ENCODE measurements at places on chromosomes 12 and 14.

- DNase-seq: no peak
Observed at GRCh38 chr12:130609966-130610365, 106.1 kb downstream of the RIMBP2 start.

GRCh38 chr12:6442836-6443235, 1.9 kb upstream of the CD27 start:
- DNase-seq: no peak

DNA sequence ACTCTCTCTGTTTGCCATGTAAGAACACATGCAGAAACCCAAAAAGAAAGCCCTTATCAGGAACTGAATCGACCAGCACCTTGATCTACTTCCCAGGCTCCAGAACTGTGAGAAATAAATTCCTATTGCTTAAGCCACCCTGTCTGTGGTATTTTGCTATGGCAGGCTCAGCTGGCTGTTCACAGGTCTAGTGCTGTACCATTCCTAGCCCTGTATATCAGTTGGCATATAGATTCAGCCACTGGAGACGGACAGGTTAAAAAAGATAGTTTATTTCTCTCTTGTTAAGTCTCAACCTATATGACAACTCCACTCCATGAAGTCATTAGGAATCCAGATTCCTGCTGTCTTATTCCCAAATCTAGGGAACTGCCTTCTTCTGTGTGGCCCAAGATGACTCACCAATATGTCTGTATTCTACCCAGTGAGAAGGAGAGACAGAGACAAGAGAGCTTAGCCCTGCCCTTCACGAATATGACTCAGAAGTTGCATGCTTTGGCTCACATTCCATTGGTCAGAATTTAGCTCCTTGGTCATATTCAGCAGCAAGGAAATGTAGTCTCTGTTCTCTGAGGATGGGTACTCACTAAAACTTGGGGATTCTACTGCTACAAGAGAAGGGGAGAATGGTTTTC, 57.0 kb downstream of the PLEKHG7 start:
- DNase-seq: no peak

DNA sequence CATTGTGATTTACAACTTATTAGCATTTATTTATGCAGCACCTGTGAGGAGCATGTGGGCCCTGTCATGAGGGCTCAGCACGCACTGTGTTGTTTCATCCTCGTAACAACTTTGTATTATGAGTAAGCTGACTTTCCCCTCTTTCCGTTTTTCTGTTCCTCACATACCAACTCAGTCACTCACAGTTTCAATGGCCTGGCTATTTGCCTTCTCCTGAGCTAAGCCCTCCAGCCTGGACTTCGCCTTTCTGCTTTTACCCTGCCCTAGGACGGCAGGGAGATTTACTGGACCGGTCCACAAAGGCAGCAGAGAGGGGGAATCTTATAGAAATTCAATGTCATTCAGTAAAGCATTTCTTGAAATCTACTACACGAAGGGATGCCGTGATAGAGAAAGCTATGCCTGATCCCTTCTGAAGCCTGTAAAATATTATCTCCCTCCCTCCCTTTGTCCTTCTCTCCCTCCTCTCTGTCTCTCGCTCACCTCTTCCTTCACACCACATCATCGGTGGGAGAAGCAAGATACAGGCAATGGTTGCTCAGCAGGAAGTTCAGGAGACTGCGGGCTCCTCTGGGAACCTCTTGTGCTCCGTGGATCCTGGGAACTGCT, 219.2 kb upstream of the TBX3 start:
- DNase-seq: no peak

DNA sequence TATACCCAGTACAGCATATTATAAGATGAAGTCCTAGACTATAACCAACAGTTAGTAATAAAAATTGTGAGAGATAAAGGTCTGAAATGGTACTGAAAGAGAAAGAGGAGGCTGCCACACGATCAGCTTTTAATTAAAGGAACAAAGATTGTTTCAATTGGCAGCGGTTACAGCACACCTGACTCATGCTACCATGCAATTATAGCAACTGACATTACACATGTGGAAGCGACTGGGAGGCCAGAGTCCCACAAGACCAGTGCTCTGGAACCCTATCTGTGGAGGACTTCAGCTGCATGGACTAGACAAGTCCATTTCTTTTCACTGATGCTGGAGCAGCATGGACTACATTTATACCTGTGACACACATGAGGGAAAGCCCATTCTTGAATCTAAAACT, 55.2 kb downstream of the SEL1L start:
- DNase-seq: no peak

GRCh38 chr14:85534458-85535293, 4.7 kb downstream of the FLRT2 start:
- DNase-seq: no peak

DNA sequence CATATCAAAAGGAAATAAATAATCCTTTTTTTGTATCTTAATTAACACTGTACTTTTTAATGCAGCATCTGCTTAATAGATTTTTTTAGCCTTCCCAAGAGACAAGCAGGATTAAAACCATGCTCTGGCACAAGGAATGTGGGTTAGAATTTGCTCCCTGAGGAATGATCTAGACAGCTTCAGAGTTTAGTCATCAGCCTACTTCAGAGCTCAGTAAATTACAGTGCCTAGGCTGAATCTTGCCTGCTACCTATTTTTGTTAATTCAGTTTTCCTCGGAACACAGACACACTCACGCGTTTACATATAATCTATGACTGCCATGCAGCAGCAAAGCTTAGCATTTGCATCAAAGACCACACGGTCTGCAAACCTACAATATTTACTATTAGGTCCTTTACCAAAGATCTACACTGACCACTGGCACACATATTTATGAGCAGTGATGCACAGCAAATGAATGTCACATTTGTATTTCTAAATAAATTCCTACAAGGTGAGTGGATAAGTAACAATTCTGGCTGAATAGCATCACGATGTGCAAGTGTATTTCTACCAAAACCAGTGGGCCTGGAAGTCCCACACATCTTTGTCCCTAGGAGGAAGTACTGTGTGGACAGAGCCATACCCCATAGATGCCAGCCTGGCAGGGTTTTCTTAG, 309.8 kb upstream of the TMEM132C start:
- no peak for DNase-seq

DNA sequence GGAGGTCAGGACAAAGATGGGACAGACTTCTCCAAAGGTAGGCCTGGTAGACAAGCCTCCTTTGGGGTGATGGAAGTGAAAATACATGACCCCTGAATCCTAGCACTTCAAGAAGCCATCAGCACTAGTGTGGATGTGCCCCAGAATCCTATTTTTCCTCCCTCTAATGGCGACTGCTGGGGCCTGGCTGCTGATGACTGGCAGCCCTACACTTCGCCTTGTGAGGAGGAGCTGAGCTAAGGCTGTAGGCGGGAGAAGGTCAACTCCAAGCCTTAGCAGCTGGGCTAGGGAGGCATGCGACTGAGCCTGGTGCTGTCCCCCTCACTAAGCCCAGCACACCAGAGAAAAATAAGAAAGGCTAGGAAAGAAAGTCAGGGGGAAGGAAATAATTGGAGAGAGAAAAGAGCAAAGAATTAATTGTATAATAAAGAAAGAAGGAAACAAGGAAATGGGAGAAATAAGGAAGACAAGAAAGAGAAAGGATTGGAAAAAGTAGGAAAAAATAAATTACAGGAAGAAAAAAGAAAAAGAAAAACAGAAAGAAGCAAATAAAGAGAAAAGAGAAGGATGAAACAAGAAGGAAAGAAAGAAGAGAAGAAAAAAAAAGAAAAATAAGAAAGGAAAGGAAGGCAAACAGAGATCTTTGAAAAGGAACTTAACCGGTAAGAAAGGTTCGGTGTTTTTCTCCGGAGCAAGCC, 4.7 kb upstream of the HOXC10 start:
- DNase-seq: no peak

DNA sequence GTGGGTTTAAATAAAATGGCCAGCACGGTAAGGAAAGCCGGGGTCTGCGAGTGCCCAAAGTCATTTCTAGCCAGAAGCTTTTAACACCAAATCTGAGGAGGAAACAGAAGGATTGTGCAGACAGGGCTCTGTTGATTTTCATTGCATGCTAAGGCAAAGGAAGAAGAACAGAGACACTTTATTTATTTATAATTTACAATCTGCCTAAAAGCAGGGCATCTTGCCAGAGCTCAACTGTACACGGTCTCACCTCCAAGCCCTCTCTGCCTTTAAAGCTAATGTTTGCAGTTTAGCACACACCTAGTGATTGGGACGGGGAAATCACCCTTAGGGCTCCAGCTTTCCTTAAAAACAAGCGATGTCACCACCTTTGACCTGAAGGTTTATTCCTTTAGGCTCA, 4.0 kb downstream of the KCNA5 start:
- DNase-seq: no peak

DNA sequence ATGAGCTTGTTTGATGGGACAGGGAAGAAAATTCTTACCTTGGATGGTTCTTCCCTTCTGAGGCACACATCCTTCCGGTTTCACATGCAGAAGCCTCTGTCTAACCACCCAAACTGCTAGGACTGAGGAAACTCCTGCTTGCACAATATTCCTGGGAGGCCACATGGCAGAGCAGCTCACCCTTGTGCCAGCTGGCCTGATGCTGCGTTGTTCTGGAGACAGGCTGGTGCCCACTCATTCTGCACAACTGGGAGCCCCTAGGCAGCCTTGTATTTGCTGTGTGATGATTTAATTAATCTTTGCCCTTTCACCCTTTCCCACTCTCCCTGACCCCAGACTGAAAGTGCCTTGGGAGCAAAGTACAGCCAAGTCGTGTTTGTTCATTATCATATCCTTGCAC, 130.8 kb downstream of the RTN1 start:
- no peak for DNase-seq

DNA sequence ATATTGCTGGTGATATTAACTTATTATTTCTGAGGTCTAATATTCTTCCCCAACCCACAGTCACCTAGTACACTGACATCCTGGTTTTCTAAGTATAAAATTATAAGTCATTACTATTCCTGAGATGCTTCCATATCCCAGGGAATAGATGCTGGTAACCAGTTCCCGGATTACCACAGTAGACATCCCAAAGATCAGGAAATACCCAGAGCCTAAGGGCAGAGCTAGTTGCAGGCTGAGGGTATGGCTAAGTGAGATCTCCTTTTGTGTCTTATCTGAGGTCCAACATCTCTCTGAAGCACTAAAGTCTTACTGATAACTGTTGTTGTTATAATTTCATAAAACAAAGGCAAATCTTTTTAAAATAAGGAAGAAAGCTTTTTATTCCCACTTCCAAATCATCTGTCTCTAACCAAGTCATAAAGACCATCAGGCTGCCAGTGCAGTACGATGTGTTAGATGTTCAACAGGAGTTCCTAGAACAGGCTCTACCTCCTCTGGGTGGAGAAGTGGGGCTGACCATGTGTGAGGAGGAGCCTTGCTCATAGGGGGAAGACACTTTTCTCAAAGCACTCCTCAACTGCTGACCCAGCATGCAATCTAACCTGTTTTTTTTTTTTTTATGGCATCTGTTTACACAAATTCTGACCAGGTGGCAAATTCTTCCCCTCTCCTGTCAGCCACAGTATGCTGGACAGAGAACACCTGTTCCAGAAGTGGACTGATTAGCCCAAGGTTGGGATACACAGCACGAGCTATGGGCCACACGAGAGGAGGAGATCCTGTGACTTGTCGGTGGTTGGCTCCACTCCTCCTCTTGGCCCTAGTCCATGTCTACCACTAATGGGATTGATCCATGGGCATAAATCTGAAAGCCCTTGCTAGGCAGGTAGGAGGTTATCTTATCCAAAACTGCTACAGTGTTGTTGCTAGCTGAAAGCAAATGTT, 16.1 kb upstream of the GRIP1 start:
- no peak for DNase-seq

DNA sequence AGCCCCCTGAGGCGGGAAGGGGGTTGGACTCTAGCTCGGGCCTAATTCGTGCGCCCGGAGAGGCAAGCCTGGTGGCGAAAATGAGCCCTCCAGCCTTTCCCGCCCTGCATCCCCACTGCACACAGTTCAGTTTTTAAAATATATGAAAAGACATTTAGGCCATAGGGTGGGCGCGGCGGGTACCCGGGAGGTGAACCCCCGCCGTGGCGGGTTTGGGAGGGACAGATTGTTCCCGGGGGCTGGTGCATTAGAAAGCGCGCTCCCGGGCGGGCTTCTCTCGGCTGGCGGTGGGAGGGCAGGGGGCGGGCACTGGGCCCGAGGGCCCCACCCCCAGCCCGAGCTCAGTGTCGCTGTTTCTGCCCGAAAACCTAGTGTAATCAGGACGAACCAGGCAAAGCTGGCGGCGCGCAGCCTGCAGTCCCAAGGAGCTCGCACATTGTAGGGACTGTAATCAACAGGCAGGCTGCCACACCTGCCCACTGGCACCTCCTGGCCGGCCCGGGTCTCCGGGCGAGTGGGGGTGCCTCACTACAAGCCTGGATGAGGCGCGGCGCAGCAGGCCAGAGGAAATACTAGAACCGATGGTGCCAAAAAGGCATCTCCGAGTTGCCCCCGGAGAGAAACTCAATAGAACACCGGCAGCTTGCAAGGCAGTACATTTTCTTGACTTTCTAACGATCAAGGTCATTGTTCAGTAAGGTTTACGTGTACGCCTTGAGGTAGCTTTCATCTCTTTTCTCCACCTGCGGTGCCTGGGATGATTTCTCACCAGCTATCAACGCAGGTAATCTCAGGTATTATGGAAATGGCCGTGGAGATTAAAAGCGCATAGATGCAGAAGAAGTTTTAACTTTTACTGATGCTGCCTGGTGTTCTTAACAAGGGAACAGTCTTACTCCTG, 764 bp upstream of the SPTB start:
- DNase-seq: peak; percentile 46

DNA sequence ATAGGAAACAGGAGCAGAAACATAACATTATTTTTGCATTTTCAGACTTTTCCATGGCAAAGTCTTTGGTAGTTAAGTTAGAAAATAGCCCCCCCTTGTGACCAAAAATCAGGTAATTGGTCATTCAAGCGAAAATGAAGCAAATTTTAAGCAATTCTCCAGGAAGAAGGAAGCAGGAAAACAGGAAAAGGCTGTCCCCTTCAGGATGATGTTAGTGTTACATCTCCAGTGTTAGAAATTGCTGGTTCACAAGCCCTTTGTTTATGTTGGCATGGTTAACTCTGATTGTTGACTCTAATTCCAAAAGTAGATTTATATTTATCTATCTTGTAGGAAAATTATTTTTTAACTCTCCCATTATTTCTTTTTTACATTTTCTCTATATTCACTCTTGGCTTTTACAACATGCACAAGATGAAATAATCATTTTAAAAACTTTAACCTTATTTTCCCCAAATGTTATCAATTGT, 18.8 kb upstream of the GAS2L3 start:
- no peak for DNase-seq

DNA sequence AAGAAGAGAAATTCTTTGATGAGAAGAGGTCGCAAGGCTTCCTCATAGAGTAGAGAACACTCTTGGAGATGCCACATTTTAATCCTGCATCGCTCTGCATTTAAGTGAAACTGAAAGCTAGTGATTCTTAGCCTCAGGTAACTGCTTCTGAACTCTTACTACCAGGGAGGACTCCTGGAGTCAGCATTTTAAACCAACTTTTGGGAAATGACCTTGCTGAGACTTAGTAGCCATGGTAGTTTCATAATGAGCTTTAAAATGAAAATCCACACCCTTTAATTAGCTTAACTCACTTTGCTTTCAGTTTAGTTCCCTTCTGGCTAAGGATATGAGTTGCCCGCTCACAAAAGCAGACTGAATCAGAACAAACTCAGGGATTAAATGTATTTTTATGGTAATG, 80.3 kb downstream of the SYNE2 start:
- DNase-seq: no peak
